ENCODE measurements at places on chromosomes 4 and X.

DNA sequence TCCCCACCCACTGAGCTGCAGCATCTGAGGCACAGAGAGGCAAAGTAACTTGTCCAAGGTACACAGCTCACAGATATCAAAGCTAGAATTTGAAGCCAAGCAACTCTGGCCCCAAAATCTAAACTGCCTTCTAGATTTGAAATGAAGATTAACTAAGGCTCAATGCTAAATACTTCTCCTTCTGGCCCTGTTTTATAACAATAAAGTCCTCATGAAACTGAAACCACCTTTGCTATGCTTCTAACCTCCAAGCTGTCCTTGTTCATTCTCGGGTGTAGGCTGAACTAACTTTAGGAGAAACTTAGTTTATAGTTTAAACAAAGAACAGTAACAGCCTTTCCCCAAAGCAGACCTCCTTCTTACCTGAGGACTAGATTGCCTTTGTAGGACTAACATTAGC, 93.6 kb downstream of the DCTD start:
- no peak for DNase-seq

GRCh38 chr4:36290641-36291040, 9.2 kb downstream of the DTHD1 start:
- DNase-seq, result no peak

- DNase-seq, result no peak
Measured at GRCh38 chr4:10809905-10810304, 125.3 kb upstream of the CLNK start.

- DNase-seq, result no peak
Measured at GRCh38 chrX:16033331-16033730, 90.0 kb upstream of the GRPR start.

DNA sequence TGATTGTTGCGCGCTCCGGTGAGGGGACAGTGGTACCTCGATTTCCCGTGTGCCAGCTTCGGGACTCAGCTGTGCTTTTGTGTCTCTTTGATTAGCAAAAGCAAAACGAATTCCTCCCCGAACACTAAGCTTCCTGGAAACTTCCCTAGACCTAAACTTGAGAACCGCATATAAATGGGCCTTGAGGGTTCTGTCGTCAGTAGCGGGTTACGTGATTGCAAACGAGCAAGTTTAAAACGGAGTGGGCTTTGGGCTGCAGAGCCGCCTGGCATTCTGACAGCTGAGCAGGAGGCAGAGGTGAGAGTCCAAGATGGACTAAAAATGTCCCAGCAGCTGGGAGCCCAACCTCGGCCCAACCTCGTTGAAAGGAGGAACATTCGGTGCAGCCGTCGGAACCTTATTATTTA, 1.2 kb upstream of the TAPT1 start:
- no peak for DNase-seq

DNA sequence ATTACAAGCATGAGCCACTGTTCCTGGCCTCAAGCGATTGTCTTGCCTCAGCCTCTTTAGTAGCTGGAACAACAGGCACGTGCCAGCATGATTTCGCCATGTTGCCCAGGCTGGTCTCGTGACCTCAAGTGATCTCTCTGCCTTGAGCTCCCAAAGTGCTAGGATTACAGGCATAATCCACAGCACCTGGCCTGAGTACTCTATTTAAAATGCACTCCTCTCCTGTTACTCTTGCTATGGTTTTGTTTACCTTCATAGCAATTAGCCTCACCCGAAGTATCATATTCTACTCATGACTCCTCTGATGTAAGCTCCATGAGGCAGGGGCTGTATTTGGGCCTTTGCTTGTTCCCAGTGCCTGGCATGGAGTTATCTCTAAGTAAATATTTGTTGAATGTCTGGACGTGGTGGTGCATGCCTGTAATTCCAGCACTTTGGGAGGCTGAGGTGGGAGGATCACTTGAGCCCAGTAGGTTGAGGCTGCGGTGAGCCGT, 92.5 kb upstream of the SLC34A2 start:
- no peak for DNase-seq

DNA sequence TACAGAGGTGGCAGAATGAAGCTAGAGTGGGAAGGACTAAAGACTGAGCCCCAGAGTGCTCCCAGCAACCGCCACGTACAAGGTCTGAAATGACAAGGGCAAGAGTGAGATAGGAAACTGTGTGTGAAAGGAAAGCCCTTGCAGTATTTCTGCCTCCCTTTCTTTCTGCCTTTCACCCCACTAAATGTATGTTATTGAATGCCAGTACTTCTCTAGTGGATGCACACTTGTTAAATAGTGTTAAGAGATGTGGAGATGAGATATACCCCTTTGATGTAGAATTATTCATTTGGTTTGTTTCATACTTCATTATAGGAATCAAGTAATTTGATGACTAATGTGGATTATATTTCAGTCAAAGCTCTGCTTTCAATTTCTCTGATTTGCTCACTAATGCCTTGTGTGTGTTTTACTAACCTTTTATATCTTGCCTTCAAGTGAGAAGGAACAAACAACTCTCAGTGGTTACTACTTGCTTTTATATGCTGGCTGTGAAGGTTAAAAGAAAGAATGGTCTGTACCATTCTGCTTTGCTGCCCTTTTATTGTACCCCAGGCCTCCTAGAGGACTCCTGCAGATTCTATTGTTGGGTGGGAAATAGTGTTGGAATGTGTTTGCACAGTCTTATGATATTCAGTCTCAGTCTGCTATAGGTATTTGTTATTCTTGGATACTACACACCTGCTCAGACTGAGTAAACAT, 8.0 kb upstream of the ANXA3 start:
- no peak for DNase-seq

GRCh38 chrX:132146456-132146855, 18.6 kb upstream of the FRMD7 start:
- DNase-seq, result no peak
